Activated naive CD4-positive, alpha-beta T cell treated with anti-CD3 and anti-CD28 coated beads, Interleukin-2, amount 50 U/mL, for 16 hours (primary cell): ENCODE measurements at places on chromosomes 6 and 20.

DNA sequence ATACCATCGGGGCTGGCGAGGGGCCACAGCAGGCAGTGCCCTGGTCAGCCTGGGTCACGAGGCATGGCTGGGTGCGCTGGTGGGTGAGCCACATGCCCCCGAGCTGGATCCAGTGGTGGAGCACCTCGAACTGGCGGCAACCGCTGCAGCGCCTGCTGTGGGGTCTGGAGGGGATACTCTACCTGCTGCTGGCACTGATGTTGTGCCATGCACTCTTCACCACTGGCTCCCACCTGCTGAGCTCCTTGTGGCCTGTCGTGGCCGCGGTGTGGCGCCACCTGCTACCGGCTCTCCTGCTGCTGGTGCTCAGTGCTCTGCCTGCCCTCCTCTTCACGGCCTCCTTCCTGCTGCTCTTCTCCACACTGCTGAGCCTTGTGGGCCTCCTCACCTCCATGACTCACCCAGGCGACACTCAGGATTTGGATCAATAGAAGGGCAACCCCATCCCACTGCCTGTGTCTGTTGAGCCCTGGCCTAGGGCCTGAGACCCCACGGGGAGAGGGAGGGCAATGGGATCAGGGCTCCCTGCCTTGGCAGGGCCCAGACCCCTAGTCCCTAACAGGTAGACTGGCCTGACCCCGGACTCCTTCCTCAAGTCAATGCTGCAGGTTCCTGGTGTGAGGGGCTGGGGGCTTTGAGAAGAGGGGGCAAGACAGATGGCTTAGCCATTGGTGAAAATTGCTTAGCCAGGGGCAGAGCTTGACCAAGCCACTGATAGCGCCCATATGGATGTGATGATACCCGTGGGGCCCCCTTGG is 598 bp downstream of the TMEM239 start:
- DNase-seq, result no peak

DNA sequence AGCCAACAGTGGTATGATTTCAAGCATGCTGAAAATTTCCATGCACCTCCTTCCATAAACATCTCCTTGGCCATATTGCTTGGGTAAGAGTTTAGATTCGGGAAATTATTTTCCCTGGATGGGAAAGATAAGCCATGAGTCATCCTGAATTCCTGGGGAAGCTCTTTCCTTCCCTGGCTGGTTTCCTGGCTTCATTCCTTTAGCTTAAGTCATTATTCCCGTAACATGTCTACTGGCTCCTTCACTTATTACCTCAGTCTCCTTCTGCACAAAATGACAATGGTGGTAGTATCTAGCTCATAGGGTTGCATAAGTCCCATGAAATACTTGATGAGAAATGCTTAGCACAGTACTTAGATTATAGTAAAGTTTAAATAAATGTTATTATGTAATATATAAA is 27.6 kb downstream of the TINAG start:
- no peak for DNase-seq

GRCh38 chr20:62766071-62766450 is 30.2 kb upstream of the MRGBP start:
- no peak for DNase-seq

- DNase-seq, result no peak
Observed at GRCh38 chr6:8821981-8822381, 386.6 kb upstream of the SLC35B3 start.

- DNase-seq, result peak; percentile 17
Observed at GRCh38 chr20:31572042-31572700, 32.9 kb upstream of the ID1 start.

DNA sequence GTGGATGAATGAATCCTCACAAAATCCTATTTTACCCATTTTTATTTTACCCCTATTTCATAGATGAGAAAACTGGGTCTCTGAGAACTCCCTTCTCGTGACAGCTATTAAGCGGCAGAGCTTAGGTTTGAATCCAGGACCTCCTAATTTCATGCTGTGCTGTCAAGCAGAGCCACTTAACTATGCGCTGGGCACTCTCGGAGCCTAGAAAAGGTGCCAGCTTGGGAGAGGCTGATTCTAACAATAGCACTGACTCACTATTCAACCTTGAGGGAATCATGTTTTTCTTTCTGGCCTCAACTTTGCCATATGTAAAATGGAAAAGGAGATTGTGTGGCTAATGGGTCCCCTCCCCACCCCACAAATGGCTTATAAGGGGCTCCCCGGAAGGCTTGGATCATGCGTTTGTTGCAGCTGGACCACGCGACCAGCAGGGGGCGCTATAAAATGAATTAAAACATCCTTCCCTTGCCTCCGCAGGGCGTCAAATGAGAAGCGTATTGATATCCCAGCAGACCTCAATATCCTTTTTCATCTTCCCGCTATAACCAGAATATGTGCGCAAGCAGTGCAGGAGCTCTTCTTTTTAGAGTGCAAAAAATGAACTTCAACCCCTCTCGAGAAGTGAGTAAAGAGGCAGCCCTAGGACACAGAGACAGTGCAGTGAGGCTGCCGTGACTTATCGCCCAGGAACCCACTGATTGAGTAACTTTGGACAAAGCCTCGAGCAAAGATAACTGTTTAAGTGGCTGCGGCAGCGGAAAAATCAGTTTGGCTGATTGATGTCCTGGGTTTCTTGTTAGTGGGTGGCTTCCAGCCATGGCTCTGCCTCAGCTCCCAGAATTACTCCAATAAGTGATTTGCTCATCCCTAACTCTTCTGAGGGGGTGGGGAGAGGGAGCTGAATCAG is 12.8 kb upstream of the PDYN start:
- no peak for DNase-seq

DNA sequence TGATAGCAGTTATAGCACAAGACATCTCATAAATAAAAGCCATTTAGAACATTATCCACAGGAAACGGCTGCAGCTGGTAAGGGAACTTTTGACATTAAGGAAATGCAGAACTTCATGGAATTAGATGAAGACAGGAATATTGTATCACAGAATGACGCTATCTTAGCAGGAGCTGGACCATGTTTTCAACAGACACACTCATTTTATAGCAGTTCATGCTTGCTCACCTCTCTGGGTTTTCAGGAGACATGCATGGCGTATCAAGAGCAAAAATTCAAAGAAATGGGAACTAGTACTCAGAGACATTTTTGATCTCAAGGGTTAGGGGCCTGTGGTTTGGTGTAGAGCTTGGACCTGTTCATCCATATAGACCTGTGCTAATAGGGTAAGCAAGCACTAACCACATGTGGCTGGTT is 125.0 kb downstream of the FYN start:
- no peak for DNase-seq

DNA sequence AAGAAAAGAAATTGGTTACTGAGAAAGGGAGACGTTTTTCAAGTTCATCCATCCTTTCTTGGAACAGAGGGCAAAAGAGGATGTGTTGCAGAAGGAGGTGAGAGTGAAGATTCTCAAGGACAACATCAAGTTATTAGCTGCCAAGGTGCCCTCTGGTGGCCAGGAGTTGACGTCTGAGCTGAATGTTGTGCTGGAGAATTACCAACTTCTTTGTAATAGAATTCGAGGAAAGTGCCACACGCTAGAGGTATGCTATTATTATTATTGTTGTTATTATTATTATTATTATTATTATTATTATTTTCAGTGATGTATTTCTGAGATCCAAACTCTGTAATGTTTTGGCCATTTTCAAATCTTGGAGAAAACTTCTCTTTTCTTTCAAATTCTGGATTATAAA is 197.0 kb downstream of the UTRN start:
- peak; percentile 78 for DNase-seq

DNA sequence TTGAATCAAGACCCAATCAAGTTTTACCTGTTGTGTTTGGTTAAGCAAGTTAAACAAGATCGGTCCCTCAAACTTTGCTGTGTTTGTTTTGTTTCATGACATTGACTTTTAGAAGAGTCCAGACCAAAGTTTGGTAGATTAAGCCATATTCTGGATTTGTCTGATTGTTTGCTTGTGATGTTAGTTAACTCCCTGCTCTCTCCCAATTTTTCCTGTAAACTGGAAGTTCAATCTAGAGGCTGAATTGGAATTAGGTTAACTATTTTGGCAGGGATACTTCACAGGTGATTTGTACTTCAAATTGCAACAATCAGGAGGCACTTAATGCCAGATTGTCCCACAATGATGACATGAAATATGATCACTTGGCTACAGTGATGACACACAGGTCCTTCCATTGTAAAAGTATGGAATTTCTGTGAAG is 13.6 kb upstream of the SH3BGRL2 start:
- DNase-seq, result no peak

DNA sequence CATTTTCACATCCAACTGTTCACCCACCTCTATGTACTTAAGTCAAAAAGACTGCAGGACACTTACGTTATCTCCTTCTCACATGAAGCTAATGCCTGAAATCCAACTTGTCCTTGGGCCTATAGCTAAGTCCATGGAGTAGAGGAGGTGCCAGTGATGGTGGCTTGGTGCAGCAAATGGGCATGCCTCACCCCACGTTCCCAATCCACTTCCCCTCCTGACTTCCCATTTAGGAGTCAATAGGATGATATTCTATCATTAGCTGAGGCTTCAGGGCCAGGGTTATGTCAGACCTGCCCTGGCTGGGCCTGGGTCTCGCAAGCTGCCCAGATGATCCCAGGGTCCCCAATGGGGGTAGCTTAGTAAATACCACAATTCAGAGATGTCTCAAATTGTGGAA is 410.4 kb downstream of the MAFB start:
- DNase-seq, result no peak

DNA sequence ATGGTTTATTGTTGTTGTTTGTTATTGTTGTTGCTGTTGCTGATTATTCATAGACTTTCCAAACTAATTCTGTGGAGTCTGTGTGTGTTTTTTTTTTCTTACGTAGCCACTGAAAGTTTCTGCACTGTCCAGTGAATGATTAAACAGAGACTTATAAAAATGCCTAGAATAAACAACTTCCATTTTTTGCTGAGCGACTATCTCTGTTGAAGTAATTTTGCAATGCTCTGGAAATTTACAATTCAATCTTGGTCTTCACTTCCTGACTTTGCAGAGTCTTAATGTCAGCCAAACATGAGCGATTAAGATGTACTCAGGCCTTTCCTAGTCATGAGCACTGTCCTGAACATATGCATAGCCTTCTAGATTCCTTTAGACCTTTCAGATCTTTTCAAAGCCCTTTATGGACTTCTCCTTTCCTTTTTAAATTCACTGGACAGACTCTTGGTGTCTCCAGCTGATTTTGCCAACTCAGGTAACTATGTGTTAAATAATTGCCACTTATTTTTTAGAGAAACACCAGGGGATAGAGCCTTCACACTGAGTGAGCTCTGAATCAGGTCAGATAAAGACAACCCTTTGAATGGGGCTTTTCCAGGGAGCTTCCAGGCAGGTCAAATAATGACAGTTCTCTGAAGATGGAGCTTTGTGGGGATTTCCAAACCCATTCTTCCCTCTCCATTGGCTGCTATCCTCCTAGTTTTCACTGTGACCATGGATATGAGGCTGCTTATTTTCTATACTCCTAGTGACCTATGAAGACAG is 622.8 kb upstream of the EPHA7 start:
- no peak for DNase-seq

DNA sequence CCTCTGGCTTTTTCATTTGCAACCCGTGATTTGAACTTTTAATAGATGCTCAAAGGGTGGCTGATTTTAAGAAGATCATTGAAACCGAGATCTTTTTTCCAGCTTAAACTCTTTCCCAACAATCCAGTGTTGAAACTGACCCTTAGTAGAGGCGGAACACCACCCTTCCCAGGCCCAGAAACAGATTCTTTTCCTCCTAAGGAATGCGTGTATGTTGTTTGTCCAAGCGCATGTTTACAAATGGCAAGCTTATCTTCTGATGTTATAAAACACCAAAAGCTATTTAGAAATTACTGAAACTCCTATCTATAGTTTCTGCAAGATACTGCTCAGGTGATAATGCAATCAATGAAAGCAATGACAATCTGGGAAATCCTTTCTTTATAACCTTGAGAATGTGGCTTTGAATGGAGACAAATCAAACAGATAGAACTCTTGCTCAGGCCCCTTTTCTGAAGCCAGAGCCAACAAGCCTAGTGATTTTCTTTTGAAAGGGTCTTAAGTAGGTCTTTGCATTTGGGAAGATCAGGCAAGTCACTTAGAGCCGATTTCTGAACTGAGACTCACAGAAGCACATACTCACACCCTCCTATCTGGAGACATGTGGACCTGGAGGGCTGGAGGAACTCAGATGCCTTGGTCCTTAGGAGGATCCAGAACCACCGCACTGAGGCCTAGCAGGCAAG is 9.1 kb downstream of the BANF2 start:
- DNase-seq, result no peak

DNA sequence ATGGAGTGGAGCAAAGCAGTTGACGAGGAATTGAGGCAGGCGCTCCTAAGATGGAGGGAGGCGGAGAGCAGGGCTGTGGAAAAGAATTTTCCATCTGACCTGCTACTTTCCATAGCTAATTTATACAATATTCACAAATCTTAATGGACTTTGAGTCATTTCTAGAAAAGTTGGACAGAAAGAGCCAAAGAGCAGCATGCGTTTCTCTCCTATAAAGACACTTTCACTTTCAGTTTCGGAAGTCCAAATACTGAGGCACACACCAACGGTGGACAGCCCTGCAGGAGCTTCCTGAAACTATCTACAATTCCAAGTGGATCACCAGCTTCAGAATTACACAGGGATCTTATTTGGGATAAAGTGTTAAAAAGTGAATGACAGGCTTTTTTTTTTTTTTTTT is 43.5 kb downstream of the PANK2 start:
- DNase-seq, result no peak

DNA sequence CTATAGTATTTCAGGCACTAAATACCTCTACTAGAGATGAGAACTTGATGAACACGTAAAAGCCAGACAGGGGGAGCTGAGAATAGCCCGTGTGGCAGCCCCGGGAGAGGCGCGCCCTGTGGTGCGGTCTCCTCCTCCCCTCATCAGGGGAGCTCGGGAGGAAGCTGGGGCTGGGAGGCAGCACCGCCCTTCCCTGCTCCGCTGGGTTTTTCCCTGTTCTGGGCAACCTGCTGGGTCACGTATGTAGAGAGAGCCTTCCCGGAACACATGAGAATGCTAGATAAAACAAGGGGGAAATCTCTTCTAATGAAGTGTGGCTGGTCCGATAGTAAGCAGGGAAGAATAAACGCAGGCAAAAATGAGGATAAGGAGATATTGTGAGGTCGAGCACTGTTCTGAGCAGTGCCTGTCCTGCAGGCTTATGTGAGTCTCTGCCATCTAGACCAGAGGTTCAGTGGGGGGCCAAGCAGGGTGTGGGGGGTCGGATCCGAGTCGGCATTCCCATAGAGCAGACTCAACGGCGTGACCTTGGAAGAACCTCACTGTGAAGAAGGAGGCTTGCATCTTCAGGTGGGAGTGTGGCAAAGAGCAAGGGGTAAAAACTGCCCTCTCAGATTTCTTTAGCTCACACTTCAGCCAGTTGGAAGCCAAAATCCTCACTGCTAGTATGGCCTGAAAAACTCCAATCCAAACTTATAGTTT is 13.4 kb upstream of the RPS6KA2 start:
- no peak for DNase-seq
